Inflammatory macrophage (primary cell): ENCODE measurements at places on chromosomes 2 and 18.

DNA sequence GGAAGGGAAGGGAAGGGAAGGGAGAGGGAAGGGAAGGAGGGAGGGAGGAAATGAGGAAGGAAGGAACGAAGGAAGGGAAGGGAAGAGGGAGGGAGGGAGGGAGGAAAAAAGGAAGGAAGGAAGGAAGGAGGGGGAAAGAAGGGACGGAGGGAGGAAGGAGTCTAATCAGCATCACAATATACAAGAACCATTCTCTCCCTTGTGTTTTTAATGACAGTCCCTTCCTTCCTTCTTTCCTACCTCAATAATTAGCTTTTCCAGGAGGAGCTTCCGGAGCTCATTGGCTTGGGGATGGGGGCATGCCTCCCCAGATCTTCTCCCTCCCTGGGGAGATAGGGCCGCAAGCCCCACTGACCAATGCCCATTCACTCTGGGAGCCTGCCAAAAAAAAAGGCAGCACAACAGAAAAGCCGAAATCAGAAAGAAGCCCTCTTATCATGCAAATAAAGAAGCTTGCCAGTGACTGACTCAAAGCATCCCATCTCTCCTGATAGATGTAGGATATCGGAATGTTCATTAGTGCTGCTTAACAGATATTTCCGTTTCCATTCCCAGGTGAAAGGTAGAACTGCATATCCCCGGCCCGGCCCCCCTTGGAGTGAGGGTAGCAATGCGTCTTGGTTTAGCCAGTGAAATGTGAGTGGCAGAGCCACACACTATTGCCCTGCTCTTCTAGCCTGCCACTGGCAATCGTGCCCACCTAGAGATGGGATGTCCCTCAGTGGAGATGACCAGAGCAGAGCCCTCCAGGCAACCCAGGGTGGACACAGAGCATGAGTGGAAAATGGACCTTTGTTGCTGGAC, 17.8 kb upstream of the SMAD7 start:
- DNase-seq = no peak

DNA sequence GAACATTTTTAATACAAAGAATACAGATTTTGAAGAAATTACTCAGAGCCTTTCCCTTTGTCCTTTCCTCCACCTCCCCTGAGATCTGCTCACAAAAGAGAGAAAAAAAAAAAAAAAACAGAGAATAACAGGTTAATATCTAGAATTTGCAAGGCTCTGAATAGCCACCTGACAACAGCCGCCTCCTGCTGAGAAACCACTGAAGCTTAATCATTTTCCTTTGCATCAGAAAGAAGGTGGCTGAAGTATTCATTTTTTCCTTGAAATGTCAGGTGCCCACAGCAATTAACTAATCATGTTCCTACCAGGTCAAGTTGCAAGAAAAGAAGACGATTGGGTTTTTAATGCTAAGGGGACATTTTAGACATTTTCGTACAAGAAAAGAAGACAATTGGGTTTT, 21.2 kb downstream of the CNTNAP5 start:
- DNase-seq = no peak

- DNase-seq = no peak
Measured at GRCh38 chr2:142031656-142032055, 99.2 kb downstream of the LRP1B start.

GRCh38 chr18:38887671-38888020, 1322.0 kb upstream of the CELF4 start:
- no peak for DNase-seq

GRCh38 chr2:128354726-128355470, 36.2 kb upstream of the HS6ST1 start:
- no peak for DNase-seq

- no peak for DNase-seq
Measured at GRCh38 chr18:8930990-8931616, 171.4 kb upstream of the NDUFV2 start.

DNA sequence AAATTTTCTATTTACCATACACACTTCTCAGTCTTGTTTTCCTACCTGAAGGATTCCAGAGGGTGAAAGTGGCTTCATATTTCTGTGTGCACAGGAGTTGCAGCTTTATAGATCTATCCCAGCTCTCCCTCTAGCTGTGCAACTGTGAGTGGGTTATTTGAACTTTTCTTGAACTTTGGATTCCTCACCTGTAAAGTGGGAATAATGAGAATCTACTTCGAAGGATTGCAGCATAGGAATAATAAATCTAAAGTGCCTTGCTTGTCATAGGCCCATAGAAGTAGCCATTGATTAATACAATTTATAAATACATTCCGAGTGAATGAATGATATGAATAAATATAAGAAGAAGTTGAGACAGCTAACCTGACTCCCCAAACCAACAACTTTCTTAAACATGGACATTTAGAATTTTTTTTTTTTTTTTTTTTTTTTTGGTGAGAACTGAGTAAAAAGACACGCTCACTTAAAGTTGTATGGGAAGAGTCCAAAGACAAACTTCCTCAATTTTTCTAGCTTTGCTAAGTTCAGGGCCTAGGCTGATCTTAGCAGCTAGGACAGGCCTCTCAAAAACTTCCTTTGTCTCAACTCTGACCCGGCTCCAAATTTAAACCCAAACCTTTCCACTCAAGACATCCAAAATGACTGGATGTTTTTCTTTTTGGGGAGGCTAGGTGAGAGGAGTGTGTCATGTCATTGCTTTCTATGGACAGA, 203.3 kb upstream of the FBXO11 start:
- peak; percentile 46 for DNase-seq

GRCh38 chr2:1942836-1943360, 198.6 kb upstream of the PXDN start:
- no peak for DNase-seq

DNA sequence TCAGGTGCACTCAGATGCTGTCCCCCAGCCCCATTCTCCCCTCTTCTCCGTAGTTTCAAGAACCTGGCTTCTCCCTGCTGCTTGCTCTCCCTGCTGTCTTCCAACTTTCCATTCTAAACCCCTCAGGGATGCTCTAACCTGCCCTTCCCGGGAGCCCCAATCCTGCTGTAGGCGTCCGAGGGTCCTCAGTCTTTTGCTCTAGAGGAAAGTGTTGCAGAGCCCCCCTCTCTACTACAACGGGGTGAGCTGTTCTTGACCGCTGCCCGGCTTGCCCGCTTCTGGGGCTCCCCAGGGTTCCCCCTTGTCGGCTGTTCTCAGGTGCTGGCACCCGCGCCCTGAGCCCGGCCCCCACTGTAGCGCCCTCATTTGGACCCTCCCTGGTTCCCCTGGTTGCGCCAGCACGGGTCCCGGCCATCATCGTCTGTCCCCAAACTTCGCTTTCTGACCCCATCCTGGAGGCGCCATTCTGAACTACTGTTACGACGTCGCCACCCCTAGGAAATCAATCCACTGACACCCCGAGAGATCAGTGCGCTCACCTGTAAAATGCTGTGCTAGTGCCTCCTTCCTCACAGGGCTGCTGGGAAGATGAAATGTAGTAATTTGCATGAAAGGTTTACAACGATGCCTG, 31.9 kb upstream of the REG3G start:
- no peak for DNase-seq

DNA sequence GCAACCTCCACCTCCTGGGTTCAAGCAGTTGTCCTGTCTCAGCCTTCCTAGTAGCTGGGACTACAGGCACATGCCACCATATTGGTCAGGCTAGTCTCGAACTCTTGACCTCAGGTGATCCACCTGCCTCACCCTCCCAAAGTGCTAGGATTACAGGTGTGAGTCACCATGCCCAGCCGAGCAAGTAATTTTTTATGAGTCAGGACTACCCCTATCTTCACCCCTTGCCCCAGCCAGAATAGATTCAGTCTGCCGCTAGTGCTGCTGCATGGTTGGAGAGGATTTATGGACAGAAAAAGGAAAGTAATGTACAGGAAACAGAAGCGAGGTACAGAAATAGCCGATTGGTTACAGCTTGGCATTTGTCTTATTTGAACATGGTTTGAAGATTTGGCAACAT, 48.9 kb downstream of the BMPR2 start:
- no peak for DNase-seq

- DNase-seq = no peak
Measured at GRCh38 chr2:181152701-181153100, 172.3 kb downstream of the UBE2E3 start.

DNA sequence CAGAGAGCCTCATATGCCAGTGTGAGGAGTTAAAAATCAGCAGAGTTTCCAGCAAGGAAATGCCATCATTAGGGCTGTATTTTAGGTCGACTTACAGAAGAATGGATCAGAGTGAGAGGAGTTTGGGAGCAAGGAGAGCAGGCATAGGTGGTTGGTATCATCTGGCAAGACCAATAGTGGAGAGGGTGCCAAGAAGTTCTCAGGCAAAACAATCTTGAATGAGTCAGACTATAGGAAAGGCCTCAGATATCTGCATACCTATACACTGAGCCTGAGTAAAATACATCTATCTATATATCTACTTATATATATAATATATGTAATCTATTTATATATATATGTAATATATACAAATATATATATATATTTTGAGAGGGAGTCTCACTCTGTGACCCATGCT, 57.3 kb downstream of the TMEFF2 start:
- no peak for DNase-seq

DNA sequence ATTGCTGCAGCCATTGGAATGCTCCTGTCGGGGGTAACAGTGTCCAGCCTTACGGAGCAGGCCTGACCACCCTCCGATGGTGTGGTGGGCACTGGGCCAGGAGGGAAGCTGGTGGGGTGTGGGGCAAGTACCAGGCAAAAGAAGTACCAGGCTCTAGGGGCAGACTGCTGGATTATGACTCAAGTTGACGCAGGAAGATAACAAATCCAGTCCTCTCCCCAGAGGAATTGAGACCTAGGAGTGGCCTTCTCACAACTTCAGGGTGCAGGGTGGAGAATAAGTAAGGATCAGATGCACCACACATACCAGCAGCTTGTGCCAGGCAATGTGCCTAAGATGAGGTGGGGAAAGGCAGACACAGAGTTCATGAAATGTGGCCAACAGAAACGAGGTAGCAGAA, 37.9 kb downstream of the SEMA4F start:
- DNase-seq = no peak

DNA sequence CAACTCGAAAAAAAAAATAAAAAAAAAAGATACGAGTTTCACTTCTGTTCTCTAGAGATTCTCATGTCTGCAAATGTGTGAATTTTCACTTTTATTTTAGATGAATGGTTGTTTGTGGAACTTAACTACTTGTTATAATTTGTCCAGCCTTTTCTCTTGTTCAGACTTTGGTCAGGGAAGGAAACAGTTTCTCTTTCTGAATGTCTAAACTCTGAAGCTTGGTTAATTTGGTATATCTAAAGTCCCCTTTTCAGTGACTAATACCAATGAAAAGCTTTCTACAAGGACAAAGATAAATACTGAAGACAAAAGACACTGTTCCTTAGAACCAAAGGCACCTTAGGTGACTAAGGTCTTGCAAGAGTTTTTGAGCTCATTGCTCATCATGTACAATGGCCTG, 144.4 kb upstream of the PIEZO2 start:
- no peak for DNase-seq

- DNase-seq = no peak
Measured at GRCh38 chr2:27233341-27233740, 16.2 kb downstream of the CAD start.

DNA sequence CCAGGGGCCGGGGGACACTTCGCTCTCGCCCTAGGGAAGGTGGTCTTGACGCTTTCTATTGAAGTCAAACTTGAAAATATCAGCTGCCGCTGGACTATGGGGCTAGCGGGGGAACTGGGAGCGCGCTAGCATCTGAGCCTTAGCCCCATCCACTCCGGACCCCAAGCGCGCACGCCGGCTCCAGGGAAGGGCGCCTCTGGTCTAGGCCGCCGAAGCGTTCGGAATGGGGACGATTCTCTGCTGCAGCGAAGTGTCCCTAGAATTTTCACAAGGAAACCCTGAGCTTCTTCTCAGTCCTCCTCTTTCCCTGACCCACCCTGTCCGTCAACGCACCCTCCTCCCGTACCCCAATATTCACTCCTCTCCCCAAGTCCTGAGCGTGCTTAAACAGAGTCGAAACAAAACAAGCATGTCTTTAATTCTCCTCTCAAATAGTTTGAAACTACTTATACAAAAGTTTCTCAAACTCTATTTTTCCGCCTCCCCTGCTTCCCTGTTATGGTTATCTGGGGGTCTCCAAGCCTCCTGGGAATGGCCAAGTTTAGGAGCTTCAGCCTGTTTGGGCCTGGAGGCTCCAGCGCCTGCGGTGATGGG, 5.0 kb downstream of the RAX start:
- no peak for DNase-seq

- DNase-seq = no peak
Measured at GRCh38 chr2:234305846-234306245, 191.0 kb downstream of the ARL4C start.

- no peak for DNase-seq
Measured at GRCh38 chr2:70400539-70400938, 98.7 kb upstream of the FAM136A start.

GRCh38 chr18:63844254-63844653, 43.3 kb upstream of the SERPINB2 start:
- peak; percentile 45 for DNase-seq

- peak; percentile 61 for DNase-seq
Measured at GRCh38 chr2:18520451-18521425, 39.7 kb downstream of the RDH14 start.

DNA sequence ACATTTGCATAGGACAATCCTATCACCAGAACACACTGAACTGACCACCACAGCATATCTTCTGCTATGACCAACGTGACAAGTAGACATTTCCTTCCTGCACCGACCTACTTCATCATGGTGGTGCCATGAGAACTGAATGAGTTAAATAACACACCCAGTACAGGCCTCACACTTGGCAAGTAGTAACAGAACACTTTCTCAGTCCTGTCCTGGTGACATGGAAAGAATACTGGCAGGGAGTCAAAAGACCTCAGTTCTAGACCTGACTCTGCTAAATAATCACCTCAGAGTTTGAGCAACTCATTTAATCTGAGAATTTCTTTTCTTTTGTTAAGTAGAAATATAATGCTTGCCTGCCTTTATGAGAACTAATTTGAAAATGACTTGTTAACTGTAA, 186.3 kb upstream of the SMAD7 start:
- DNase-seq = no peak

- DNase-seq = no peak
Measured at GRCh38 chr2:239599299-239599698, 198.5 kb upstream of the HDAC4 start.

DNA sequence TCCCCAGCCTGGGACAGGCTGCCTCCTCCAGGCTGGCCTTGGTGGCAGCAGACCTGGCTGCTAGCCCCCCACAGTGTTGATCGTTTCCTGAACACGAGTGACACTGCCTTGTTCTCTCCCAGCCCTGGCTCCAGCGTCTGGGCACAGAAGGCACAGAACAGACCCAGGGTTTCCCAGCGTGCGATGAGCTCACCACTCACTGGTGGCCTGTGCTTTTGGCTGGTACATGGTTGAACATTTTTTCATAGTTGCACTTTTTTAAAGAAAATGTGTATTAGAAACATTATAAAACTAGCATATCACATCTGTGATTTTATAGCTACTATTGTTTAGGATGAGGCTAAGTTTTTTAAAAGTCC, 40.9 kb downstream of the SCTR start:
- peak; percentile 6 for DNase-seq
